LoVo (cell line): ENCODE measurements at places on chromosomes 3 and 15.
A peak's percentile ranks its signal among the peaks of the same experiment; 100 is the strongest.

DNA sequence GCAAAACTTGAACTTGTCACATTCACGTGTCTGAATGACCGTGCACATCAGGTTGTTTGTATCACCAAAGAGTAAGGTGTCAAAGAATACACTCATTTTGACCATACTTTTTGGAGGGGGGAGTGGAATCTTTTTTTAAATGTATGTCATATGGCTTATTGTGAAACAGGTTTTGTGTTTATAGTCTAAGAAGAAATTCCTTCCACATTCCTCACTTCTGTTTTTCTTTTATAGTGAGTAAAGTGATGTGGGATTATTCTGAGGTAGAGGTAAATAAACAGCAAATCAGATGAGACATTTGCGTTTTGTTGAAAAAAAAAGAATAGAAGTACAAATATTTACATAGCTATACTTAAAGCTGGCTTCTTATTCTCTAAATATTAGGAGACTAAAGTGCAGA lies 33.0 kb downstream of the SRP14 start:
- no peak for DNase-seq

GRCh38 chr3:45567730-45568172 lies 26.8 kb upstream of the LIMD1 start:
- DNase-seq: no peak

GRCh38 chr15:36688310-36689011 lies 109.0 kb downstream of the CDIN1 start:
- DNase-seq: no peak

DNA sequence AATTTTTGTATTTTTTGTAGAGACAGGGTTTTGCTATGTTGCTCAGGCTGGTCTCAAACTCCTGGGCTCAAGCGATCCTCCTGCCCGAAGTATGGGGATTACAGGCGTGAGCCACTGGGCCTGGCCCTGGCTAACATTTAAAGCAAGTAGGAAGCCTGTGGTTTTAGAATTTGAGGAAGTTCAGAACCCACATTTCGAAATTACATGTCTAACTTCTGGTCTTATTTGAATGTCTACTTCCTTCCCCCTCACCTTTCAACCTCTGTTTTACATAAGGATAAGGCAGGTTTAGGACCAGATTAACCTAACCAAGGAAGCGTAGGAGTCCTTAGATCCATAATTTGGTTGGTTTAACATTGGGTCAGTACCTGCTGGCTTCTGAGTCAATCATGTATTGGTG lies 120.5 kb upstream of the PROK2 start:
- no peak for DNase-seq

GRCh38 chr15:75639191-75639708 lies 774 bp downstream of the IMP3 start:
- no peak for DNase-seq

DNA sequence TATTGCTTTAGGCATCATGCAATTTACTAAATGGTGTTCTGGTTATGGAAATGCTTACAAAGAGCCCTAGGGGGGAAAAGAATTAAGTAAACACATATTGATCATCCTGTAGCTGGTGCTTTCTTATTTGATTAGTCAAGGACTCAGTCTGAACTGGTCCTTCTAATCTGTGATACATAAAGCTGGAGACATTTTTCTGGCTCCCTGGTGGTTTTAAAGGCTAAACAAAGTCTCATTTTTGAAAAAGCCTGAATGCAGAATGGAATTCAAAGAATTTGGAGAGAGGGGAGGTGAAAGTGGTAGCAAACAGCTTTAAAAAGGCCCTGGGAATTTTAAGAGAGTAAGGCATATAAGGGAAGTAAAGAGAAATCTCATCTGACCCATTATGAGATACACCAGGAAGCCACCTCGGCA lies 149.7 kb downstream of the RBMS3 start:
- DNase-seq: no peak

DNA sequence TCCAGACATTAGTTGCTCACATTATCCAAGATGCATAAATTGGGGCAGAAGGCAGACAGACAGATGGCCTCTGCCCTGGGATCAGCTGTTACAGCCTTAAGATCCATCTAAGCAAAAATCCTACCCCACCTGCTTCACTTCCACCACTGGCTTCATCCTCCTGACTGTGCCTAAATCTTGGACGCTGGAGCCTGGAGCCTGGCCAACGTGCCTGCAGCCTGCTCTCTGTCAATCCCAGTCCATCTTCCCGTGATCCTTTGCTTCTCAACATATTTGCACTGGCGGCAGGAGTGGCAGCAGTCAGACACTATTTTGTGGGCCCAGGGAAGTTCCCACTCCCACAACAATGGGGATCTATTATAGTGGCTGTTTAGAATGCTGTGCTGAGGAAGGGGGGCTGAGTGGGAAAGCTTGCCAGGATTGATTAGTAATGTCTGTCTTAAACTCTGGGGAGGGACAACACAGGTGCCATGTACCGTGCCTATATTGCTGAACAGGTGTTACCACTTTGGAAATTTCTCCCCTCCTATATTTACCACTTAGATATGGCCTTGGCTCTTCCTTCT lies 121.2 kb downstream of the MEGF11 start:
- no peak for DNase-seq

GRCh38 chr3:162094301-162094700 lies 597.7 kb downstream of the OTOL1 start:
- no peak for DNase-seq

DNA sequence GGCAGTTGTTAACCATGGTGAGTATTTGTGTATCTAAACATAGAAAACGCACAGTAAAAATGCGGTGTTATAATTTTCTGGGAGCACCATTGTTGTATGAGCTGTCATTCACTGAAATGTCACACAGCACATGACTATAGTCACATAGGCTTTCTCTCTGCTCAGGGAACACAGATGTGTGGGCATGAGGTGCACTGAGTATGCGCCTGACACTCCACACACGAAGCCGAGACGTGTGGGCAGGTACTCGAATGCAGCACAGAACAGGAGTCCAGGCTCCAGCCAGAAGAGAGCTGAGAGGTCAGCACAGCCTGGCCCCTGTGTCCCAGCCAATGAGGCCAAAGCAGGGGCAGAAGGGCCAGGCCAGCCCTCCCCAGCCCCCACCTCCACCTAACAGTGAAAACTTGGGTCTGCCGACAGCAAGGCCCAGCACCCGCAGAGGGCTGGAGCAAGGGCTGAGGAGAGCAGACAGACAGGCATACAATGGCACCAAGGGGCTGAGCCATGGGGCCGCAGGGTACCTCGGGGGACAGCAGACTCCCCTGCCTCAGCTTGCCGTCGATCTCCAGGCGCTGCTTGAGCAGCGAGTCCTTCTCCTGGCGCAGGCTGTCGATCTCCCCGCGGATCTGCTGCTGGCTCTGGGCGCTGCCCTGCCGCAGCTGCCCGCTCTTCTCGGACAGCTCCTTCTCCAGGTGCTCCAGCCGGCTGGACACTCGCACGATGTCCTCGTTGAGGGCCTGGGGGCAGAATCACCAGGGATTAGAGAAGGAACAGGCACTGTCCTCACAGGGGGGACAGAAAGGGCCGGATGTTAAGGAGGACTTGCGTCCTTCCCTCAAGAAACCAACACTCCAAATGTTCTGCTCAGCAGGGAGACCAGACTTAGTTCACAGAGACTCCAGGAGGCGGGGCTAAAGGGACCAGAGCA lies 24.0 kb downstream of the KIF7 start:
- DNase-seq: no peak

DNA sequence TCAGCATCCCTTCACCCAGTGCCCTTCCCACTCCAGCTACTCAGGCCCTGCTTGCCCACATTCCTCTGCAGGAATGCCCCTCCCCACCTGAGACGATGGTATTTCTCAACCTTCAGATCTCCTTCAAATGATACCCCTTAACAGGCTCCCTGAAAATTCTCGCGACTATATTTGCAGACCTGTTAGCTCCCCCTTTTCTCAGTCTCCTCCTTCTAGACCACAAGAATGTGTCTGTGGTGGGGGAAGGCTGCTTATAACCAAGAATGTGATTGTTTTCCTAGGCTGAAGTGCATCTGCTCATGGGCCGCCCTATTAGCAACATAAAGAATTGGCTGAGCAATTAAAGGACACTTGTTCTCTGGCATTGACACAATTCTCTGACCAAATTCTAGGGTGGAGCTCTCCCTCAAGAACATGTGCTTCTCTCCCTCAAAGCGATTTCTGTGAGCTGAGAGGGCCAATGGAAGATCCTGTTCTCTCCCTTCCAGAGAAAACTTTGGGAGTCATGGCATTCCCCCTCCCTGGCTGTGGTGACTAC lies 19.1 kb upstream of the LIMD1 start:
- DNase-seq: no peak

GRCh38 chr3:30286007-30286669 lies 320.3 kb upstream of the TGFBR2 start:
- DNase-seq: peak; percentile 82

GRCh38 chr15:100338971-100339444 lies 2.8 kb downstream of the ADAMTS17 start:
- peak; percentile 13 for DNase-seq

GRCh38 chr3:127456471-127457093 lies 134.0 kb downstream of the TPRA1 start:
- DNase-seq: no peak

- no peak for DNase-seq
Observed at GRCh38 chr15:61798631-61799030, 261.6 kb downstream of the VPS13C start.

DNA sequence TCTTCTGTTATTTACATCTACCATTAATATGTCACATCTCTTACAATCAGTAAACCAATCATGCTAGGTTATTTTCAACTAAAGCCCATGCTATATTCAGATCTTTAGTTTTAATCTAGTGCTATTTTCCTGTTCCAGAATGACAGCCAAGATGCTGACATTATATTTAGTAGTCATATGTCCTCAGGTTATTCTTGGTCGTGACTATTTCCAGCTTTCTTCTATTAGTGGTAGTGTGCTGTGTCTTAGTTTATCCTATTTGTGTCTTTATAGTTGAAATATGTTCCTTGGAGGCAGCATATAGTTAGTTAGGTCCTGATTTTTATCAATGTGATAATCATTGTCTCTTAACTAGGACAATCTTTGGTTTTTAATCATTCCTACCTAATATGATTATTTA lies 566.5 kb downstream of the CADM2 start:
- no peak for DNase-seq
